ENCODE measurements at places on chromosomes 5 and 9.

GRCh38 chr9:82247318-82247717, 258.7 kb downstream of the SPATA31D1 start:
- DNase-seq = no peak

GRCh38 chr9:118094387-118094786, 390.2 kb downstream of the TLR4 start:
- no peak for DNase-seq

DNA sequence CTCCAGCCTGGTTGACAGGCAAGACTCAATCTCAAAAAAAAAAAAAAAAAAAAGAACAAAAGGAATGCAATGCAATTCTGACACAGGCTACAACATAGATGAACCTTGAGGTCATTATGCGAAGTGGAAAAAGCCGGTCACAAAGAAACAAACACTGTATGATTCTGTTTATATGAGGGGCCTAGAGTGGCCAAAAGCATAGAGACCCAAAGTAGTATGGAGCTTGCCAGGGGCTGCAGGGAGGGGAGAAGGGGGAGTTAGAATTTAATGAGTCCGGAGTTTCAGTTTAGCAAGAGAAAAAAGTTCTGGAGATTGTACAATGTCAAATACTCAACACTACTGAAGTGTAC, 33.2 kb upstream of the ASS1 start:
- no peak for DNase-seq

DNA sequence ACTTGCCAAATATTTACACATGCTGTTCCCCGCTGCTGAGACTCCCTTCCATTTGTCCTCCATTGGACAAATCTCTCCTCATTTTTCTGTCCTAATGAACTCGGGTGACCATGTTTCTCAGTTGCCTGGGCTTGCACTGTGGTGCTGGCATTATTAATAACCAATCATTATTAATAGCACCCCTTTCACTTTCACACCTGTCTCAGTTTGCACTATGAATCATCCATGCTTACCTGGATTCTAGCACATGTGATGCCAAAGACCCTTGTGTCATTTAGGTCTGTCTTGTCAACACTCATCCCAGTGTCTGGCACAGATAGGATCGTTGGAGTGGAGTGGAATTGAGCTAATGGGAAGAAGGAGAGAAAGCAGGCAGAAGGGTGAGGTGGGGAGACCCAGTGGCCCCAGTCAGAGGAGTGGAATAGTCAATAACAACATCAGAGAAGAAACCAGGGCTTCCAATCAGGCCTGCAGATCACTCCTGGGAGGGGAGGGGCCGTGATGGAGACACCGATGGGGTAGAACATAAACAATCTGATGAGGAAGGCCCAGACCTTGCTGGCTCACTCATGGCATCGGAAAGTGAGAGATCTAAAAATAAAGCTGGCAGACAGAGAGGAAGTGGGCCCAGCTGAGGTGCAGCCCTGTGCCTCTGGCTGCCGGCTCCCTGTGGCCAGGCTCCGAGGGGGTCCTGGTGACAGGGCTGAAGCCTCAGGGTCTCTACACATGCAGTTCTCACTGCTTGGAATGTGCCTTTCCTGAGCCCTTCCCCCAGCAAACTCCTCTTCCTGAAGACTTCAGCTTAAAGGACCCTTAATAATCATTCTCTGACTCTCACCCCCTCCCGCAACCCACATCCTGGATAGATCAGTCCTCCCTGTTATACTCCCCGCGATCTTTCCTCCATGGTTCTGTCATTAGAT, 33.5 kb upstream of the CRB2 start:
- no peak for DNase-seq

DNA sequence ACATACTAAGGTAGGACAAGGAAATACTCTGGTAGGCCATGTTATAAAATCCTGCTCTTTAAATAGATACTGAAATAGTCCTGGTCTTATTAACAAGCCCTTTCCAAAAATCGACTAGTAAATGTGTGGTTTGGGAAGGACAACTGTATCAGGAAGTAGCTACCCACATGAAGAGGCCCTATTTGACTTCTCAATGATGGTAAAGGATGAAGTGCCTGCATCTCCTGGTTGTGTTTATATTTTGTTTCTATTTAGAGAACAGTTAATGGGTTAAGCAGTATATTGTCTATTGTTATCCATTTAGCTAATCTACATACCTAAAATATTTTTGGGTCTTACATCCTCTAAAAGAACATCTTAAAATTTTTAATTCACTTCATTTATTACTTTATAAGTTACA, 12.5 kb downstream of the GDF9 start:
- DNase-seq = no peak

- DNase-seq = no peak
Observed at GRCh38 chr9:121915304-121915625, 177.8 kb downstream of the TTLL11 start.

GRCh38 chr9:4921449-4921848, 63.6 kb upstream of the JAK2 start:
- DNase-seq = no peak

DNA sequence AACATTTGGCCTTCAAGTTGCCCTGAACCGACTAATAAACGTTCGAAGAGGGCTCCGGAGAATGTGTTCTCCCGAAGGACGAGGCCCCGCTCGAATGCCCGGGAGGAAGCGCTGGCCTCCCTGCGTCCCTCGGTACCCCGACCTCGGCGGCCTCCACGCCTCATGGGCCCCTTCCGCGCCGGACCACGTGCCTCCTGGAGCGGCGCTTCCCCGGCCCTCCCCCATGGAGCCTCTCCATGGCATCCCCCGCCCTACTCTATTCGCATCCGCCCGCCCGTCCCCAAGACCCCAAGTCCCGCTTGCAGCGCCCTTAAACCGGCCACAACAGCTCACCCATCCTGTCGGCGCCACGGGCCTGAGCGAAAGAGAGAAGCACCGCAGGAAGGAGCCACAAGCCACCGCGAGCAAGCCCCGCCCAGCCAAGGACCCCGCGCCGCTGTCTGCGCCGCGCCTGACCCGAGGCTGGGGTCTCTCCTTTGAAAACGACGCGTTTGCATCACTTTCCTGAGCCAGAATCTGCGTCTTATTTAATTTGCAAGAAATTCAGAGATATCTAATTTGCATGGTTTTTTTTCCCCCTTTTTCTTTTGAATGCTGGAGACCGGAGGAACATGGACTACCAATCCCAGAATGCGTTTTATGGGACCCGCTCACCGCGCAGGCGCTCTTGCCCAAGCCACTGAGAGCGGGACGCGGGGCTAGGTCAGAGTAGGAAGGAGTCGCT, at the start of gene RPS23:
Gene RPS23 (minus strand): TSS at position 368 of the 724 bp plus-strand sequence. CDS start 31 bp downstream, at position 337.
- peak; percentile 92 for DNase-seq

DNA sequence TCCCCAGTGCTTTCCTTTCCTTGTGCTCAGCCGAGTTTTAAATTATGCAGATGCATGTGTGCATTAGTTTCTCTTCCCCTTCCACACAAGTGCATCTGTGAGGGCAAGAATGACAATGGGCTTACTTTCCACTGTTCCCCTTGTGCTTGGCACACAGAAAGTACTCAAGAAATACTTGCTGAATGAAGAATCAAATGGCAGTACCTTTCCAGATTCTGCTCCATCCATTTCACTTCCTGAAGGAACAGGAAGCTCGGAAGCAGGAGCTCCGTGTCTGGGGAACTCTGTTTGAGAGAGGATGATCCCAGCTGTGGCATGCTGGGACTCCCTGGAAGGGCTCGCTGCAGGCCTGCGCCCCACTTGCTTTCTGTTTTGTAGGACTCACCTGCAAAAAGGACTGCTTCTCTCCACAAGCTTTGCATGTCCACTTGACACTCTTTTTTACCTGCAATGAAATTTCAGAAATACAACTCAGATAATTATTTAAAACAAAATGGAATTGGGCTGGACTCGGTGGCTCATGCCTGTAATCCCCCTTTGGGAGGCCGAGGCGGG, 5.5 kb downstream of the MRNIP start:
- DNase-seq = no peak

DNA sequence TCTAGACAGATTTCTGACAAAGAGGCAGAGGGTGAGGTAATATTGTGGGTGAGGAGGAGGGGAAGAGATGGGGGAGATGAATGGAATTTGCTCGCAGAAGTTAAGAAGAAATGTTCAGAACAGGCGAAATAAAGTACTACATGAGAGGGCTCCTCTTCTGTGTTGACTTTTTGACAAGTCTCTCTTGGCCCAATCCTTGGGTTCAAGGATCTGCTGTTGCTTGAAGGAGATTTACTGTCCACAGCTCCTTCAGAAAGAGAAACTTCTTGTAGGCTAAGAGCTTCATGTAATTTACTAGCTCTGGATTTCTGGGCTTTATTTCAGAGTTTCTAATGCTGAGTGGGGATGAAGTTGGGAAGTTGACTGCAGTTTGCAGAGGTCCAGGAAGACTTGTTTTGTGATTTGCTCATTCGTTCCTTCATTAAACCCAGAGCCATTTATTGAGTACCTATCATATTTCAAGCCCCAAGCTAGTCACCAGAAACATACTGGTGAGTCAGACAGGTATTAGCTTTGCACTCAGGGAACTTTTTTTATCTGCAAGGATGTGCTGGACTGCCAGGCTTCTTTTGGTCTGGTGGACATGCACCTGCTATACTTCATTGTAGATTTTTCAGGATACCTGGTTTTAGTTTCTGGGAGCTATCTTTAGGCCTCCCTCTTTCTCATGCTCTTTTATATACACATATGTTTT, 402.9 kb upstream of the CLINT1 start:
- no peak for DNase-seq

DNA sequence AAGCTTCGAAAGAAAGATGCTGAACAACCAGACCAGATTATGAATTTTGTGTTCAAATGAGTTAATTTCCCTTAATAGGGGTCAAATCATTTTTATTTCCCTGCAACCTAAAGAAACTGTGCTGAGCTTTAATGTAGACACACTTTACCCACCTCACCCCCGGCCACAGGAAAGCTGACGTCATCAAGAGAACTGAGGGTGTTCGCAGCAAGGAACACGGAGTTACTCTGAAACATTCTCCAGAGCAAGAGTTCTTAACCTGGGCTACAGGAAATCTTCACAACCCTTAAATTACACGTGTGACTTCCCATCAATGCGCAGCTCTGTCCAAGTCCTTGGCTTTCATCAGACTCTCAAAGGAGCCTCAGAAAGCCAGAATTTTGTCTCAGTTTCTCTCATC, 116.3 kb downstream of the COL23A1 start:
- no peak for DNase-seq

- DNase-seq = no peak
Observed at GRCh38 chr5:180792965-180793287, 9.7 kb downstream of the MGAT1 start.

- no peak for DNase-seq
Observed at GRCh38 chr5:67347821-67348220, 151.2 kb upstream of the CD180 start.

GRCh38 chr9:108142142-108142503, 652.6 kb upstream of the KLF4 start:
- no peak for DNase-seq

DNA sequence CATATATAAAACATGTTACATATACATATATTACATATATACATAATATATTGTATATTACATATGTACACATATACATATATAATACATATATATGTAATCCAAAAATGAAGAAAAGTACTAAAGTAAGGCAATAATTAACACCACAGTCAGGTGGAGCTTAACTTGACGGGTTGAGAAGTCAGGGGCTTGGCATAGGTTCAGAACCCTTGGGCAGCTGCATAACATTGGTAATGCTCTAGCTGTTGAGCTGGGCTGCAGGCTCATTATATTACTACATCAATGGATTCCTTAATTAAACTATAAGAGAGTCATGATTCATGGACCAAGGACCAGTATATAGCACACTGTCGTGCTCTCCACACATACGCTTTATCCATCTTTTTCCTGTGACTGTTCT, 435.2 kb upstream of the ADAMTS16 start:
- no peak for DNase-seq

GRCh38 chr5:164332349-164333196, 827.2 kb downstream of the MAT2B start:
- DNase-seq = no peak

Data from BE2C (cell line).